ENCODE measurements at places on chromosomes 1 and 21.

- no peak for DNase-seq
Observed at GRCh38 chr1:219041141-219041540, 132.5 kb upstream of the LYPLAL1 start.

DNA sequence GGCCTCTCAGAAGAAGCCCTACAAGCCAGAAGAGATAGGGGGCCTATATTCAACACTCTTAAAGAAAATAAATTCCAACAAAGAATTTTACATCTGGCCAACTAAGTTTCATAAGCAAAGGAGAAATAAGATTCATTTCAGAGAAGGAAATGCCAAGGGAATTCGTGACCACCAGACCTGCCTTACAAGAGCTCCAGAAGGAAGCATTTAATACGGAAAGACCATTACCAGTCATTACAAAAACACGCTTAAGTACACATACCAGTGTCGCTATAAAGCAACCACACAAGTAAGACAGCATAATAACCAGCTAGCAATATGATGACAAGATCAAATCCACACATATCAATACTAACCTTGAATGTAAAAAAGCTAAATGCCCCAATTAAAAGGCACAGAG lies 704.9 kb upstream of the CHRM3 start:
- no peak for DNase-seq

GRCh38 chr1:39826583-39826982 lies 37.9 kb upstream of the BMP8B start:
- DNase-seq, result no peak

DNA sequence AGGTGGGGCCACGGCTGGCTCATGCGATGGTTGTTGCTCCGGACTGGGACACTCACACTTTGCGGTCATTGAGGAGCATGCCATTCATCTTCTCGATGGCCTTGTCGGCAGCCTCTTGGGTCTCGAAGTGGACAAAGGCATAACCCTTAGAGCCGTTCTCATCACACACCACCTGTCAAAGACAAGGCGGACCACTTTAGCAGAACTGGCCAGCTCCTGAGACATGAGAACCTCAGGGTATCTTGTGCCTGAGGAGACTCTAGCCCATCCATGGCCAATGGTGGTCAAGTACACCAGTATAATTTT lies 5.5 kb downstream of the PABPC4 start:
- DNase-seq, result no peak

- no peak for DNase-seq
Observed at GRCh38 chr1:934991-935750, 11.4 kb downstream of the SAMD11 start.

DNA sequence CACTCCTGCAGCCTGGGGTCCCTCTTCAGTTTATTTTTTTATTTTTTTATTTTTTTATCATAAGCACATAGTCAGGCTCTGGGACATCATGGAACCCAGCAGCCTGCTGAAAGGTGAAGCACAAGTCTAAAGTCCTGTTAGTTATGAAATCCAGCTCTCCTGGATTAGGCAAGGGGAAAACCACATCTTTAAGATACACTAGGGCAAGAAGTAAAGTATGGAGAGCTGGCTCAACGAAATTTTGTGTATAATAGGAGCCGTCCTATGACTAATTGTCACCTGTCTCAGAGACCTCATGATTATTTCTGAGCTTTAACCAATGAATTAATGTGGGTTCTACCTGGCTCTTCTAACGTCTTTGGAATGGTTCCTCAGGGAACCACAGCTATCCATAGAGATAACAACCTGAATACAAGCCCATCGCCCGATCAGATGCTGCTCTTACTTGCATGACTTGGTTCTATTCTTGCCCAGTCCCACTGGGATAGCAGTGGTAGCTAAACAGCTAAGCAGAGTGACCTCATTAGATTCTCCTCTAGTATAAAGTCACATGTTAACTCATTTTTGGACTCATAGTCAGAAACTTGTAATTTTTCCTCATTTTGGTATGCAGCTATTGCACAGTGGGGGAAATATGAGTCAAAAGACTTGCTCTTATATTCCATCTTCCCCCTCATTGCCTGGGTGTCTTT lies 122.7 kb downstream of the LMO4 start:
- DNase-seq, result no peak

DNA sequence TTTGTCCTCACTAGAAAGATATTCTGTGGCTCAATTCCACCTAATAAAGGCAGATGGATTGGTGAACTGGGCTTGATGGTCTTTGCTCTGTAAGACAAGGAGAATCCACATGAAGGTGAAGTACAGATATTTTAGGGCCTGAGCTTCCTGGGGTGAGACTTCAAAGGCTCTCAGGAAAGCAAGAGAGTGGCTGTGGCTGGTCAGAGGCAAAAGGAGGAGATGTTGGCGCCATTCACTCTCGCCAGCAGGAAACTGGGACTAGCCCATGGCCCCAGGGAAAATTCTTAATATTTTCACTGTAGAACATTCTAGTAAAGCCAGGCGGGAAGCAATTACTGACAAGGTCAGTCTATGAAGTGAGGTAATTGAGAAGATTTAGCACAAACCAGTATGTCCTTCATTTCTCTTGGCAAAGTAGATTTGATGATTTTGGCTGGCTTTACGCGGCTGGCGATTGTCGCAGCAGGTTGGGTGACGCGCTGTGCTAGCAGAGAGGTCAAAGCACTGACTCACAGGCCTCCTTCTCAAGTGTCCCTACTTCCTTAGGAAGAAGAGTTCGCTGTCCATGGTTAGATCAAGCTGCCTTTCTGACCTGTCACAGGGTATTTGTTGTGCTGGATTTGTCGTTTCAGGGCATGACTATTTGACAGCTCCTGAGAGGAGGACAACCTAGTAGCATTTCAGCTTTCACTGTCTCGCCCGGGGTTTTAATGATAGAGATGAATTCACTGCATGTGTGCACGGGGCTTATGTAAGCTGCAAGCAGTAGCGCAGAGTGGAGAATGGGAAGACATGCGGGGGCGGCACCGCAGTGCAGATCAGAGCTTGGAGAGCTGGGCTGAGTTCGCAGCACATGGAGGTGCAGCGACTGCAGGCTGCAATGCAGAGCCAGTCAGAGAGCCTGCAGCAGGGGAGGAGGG lies 32.7 kb downstream of the XCL1 start:
- DNase-seq, result peak; percentile 14

DNA sequence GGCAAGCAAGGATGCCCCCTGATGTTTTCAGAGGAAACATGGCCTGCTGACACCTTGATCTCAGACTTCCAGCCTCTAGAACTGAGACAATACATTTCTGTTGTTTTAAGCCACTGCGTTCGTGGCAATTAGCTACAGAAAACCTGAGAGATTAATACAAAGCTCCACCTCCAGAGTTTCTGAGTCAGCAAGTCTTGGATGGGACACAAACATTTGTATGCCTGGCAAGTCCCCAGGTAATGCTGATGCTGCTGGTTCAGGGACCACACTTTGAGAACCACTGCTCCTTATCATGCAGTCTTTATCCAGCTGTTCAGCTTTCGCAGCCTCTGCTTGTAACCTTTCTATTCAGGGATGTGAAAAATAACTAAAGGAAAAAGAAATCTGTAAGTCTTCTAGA lies 565.7 kb upstream of the PLXNA2 start:
- no peak for DNase-seq

- no peak for DNase-seq
Observed at GRCh38 chr1:59509341-59509875, 212.5 kb downstream of the FGGY start.

DNA sequence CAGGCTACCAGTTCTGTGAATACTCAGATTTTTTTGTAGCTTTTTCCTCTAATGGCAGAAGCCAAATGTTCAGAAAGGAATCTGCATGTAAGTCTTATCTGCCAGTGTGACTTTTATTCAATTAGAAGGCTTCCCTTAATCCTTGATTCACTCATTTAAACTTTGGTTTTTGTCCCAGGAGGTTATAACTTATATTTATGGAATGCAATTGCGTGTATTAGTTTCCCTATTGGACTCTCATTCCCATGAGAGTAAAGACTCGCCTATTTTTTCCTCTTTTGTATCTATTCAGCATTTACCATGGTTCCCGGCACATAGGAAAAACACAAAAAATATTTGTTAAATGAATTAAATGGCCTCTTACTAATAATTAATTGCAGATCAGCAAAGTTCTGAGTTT lies 3.5 kb downstream of the NTMT2 start:
- no peak for DNase-seq

GRCh38 chr1:79976287-79976686 lies 969.8 kb upstream of the ADGRL4 start:
- DNase-seq, result no peak

DNA sequence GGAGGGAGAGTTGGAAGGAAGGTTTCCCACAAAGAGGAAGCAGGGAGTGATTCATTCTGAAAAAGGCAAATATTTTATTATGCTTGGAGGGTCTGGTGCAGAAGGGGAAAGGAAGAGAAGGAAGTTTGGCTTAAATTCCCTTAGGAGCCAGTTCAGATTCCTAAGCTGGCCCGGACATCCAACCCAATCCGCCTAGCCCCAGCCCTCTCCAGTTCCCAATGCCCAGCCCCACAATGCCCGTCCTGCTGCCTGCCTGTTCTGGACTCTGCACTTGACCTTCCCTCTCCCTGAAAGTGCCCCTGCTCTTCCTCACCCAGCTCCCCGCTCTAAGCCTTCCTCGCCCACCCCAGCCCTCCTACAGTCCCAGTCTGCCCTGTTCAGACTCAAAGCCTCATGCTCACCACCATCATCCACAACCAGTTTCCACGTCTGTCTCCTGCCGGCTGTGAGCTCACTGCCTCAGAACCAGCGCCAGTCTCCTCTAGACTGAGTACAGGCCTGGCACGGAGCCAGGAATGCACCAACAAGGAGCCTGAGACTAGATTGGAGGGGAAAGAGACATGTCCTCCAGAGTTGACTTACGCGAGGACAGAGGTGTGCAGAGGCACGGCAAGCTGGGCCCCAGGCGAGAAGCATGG lies 18.9 kb downstream of the CAPN2 start:
- DNase-seq, result peak; percentile 31

DNA sequence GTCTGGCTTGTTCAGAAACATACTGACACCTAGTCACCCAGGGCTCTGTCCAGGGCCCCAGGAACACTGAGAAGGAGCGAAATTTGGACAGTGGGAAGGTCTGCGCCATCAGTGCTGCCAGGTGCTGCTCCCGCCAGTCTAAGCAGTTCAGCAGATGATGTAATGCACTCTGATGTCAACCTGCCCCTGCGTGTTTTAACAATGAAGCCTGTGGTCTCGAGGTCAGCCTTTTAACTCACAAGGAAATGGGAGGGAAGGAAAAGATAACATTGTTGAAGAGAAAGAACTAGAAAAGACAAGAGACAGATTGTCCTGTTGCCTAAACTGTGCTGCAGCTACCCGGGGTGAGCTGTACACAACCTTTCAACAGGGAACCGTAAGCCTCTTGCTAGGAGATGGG lies 126.6 kb upstream of the IFFO2 start:
- no peak for DNase-seq

- no peak for DNase-seq
Observed at GRCh38 chr1:2632561-2633361, at the start of gene MMEL1. Gene MMEL1 (minus strand): TSS chr1:2633016. CDS start chr1:2629484, 3,532 bp downstream.

- no peak for DNase-seq
Observed at GRCh38 chr1:59029411-59030167, 245.7 kb upstream of the JUN start.

- DNase-seq, result no peak
Observed at GRCh38 chr1:205376739-205377138, 20.0 kb upstream of the KLHDC8A start.

DNA sequence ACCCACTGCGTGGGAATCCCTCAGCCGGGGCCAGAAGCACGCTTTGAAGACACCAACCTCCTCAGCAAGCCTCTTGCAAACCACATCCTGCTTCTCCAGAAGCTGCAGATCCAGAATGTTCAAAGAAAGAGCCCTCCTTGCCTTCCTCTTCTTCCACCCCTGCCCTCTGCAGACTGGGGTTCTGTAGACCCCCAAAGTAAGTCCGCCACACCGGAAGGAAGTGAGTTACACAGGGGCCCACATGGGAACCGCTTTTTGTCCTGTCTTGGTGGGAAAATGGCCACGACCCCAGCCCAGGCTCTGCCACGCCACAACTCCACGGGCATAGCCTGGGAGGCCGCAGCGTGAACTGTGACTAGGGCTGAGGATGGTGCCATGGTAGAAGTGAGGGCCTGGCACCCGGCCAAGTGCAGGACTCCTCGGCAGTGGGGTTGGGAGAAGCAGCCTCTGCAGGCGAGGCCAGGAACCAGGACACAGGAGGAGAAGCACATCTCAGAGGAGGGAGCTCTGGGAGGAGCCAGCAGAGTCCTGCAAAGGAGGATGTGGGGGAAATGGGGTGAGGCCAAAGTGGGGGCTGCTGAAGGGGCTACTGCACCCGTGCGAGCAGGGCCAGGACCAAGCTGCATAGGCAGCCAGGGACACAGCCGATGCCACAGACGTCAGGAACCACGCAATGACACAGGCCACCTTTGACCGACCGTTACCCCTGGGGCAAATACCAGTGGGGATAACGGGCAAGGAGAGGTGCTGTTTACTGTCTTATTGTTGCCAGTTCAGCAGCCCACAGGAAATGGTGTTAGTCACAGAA lies 30.9 kb downstream of the PDE9A start:
- DNase-seq, result no peak

GRCh38 chr1:29743931-29744330 lies 507.6 kb downstream of the PTPRU start:
- DNase-seq, result no peak

- no peak for DNase-seq
Observed at GRCh38 chr1:82260051-82260450, 459.3 kb downstream of the ADGRL2 start.

DNA sequence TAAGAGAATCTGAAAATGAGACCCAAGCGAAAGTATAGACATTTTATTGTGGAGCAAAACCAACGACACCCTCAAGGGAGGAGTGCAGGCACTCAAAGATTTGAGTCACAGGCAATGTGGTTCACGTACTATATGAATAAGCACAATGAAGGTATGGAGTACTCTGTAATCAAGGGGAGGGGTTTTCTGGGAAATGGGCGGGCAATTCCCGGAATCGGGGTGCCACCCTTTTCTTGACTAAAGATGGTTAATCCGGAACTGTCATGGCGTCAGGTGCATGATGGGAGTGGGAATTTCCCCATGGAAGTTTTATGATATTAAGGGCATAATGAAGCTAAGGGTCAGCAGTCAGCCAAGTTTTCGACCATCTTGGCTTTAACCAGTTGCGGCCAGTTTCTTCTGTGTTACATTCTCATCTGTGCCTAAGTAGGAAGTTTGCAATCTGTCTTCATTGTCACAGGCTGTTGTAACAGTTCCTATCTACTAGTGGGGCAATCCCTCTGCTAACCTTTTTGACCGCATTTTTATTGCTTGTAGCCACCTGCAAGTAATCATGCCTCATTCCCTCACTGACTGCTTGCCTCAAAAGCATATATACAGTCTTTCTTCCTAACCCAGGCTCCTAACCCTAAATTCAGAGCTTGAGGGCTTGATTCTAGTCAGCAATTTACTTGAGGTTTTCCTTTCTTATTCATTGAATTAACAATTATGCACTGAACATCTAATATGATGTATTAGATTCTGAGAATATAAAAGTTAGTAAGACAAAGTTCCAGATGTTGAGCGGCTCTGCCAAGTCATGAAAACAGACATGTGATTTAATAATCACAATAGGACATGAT lies 775 bp upstream of the AIM2 start:
- DNase-seq, result no peak
